ENCODE measurements at places on chromosomes 13 and 19.

DNA sequence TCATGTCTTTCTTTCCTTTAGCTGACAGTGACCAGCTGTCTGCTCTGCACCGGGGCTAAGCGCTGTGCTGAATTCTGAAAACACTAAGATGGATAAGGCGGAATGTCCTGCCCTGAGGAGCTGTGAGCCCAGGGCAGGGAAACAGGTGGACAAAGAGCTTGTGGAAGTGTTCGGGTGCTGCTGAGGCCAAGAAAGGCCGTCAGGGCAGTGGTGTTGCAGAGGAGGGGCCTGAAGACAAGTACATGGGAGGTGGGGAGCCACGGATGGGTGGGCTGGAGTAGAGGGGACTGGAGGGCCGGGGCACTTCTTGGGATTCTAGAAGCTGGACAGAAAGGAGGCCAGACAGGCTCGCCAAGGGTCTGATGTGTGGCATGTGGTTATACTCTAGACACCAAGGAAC lies 66.2 kb upstream of the GPR183 start:
- no peak for DNase-seq

DNA sequence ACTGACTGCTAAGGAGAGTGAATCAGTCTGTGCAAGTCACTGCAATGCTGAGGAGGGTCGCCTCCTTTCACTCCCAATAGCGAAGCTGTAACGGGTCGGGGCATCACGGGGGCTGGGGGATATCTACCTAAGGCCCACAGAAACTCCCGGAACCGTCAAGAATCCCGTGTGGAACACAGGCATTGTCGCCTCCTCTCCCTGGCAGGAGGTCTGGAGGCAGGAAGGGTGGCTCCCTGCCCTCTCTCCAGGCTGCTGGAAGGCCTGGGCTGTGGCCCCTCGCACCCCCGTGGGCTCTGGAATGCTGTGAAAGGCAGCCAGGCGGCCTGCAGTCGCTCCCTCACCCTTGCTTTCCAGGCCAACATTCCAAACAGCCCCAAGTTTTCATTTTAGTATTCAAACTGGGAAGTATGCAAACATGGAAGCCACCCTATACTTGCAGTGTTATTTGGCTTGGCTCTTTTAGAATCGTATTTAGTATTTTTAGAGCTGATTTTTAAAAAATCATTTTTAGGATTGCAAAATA lies 109.4 kb downstream of the CRYL1 start:
- DNase-seq: no peak

DNA sequence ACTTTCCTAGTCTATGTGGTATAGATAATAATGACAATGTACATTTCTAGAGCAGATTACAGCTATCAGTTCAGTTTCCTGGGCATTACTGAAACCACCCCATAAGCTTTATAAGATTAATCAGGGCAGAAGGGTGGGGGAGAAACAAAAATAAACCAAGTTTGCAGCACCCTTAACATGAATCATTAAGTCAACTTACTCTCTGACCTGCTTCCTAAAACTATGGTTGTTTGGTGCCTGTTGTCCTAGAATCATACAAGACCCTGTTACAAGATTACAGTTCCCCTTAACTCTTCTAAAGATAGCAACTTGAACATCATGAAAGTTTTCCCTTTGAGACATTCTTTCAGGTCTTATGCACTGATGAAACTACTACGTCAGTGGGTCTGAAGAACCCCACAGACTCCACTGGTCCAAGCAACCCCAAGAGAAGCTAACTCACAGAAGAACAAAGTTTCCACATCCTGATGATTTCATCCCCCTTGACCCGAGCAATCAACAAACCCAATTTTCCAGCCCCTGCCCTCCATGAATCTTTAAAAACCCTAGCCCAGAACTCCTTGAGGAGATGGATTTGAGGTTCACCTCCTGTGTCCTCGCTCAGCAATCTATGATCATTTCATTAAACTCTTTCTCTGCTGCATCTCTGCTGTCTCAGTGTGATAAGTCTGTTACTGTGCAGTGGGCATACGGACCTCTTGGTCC lies 336.5 kb downstream of the FOXO1 start:
- no peak for DNase-seq

GRCh38 chr13:102136735-102137296 lies 265.0 kb downstream of the FGF14 start:
- no peak for DNase-seq

DNA sequence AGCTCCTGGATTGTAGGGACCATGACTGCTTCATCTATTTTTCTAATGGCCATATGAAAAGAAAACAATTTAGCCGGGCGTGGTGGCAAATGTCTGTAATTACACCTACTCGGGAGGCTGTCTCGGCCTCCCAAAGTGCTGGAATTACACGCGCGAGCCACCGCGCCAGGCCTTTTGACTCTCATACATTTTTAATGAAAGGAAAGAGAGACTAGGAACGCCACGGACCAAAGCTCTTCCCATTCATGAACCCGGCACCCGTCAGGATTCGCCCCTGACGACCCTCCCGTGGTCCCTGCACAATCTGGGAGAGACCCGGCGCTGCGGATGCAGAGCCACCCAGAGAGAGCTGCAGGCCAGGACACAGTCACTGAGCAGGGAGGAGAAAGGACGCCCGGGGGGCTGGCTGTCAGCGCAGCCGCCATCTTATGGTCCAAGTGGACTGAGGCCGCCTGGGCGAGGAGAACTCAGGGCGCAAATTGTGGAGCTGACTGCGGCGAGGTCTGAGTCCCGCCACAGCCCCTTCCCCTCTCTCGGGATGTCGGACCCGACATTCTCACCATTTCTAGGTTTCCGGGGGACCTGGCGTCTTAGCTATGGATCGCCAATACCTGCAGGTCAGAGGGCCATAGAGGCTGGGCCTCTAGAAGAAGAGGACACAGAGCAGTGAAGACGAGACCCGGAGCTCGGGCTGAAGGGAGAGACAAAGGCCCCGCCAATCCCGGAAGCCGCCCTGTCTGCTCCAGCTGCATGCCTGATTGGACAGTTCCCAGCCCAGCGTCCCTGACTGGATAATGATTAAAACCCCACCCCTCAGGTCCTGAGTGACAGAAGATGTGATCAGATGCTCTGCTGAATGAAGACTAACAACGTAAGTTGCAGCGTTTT lies at the start of gene ZNF681:
ZNF681 (minus strand) TSS at position 705 of the 888 bp plus-strand sequence; CDS start at position 563, 142 bp downstream.
- DNase-seq: peak; percentile 94

DNA sequence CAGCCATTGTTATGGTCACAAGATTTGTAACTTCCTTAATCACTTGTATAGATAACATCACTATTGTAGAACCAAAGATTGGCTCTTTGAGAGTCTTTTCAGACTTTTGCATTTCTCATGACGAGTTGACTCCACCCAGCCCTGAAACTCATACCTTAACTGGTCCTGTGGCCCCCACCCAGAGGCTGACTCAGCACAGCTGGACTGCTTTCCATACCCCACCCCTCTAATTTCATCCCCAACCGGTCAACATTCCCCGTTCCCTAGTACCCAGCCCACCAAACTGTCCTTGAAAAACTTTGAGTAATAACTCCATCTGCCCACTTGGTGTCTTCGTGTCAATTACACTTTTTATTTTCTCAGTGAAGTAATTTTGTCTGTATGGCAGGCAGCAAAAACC lies 32.1 kb upstream of the SLITRK1 start:
- DNase-seq: no peak

GRCh38 chr13:98519976-98520375 lies 56.9 kb downstream of the STK24 start:
- no peak for DNase-seq

DNA sequence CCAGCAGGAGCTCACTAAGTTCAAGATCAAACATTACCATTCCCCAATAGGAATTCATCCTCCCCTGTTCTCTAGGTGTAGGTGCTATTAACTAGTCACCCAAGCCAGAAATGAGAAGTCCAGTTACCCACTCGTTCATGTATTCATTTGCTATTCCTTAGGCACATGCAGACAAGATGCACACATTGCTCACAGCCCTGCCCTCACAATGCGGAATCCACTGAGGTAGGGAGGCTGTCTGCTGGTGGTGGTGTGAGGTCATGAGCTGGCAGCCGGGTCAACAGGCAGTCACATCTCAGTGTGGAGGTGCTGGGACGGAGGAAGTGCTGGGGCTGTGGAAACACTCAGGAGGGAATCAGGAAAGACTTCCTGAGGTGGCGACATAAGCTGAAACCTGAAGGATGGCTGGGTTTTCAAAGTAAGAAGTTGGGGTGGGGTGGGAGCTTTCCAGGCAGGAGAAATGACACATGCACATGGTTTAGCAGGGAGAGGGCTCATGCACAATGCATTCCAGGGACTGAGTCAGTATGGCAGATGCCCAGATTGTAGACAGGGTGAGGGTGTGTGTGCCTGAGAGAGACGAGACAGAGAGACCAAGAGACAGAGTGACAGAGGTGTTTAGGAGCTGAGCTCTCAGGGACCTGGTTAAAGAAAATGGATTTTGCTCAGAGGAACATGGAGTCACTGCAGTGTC lies 117.6 kb downstream of the USP12 start:
- DNase-seq: peak; percentile 93

- DNase-seq: no peak
Observed at GRCh38 chr13:32989290-32989667, 26.9 kb upstream of the KL start.

DNA sequence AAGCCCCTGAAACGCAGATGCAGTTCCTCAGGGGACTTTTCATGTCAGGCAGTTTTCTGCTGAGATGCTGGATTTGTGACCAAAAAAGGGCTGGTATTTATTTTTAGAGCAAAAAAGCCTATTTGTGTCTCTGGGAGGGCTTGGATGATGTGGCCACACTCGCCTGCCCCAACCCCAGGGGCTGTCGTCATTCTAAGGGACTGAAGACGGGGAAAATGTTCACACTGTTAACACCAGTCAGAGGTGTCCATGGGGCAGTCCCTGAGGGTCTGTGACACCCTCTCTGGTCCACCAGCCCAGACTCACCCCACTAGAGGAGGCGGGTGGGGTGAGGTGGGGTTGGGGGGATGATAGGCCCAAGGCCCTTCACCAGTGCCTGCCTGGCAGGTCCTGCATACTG lies 15.9 kb upstream of the EPHX3 start:
- DNase-seq: no peak

- peak; percentile 73 for DNase-seq
Observed at GRCh38 chr13:38348861-38349389, 726 bp upstream of the UFM1 start.

- no peak for DNase-seq
Observed at GRCh38 chr13:37715606-37716015, 117.0 kb upstream of the POSTN start.

- no peak for DNase-seq
Observed at GRCh38 chr19:14006766-14007562, 844 bp upstream of the RFX1 start.

- DNase-seq: no peak
Observed at GRCh38 chr13:28626266-28626665, 32.7 kb upstream of the POMP start.

DNA sequence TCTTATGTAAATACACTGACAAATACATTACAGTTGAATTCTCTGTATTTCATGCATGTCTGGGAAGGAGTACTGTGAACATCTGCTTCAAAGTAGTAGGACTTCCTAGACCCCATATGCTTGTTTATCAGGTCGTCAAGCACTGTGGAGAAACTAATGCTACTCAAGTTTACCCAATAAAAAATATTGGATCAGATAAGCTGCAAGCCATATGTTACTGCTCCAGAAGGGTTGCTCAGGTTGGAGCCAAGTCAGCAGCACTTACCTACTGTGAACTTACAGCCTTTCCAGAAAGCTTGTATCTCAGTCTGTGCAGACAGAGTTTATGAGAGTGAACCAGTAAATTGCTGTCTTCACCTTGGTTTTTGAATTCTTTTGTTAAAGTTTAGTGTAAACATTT lies 36.2 kb downstream of the SLAIN1 start:
- DNase-seq: no peak

- DNase-seq: peak; percentile 97
Observed at GRCh38 chr13:44231786-44232516, 141.7 kb upstream of the SERP2 start.

GRCh38 chr13:51778392-51778791 lies 25.6 kb downstream of the DHRS12 start:
- no peak for DNase-seq

DNA sequence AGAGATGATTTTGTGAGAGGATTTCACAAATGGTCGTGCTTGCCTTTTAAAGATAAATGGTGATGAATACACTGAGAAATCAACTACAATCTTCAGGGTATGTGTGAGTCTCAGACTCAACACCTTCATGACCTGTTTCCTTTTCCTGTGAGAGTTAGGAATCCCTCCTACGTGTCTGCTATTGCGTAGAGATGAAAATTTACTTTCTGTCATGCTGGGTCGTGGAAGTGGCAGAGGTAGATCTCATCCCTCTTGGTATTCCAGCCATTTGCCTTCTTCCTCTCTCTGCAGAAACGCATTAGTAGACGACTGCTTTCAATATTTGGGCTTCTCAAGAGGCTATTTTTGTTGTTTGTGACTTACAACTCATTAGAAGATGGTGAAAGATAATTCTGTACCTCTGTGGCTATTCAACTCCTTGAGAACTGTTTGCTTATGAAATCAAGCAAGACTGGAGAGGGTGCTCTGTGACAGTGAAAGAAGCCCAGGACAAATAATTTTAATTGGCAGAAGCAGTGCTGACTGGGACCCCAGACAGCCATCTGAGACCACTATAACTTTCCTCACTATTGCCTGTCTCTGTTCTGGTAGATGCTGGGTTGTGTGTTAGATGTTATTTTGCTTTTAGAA lies 233.1 kb downstream of the LACC1 start:
- no peak for DNase-seq

GRCh38 chr19:51921949-51922348 lies 5.3 kb upstream of the ZNF613 start:
- DNase-seq: no peak

DNA sequence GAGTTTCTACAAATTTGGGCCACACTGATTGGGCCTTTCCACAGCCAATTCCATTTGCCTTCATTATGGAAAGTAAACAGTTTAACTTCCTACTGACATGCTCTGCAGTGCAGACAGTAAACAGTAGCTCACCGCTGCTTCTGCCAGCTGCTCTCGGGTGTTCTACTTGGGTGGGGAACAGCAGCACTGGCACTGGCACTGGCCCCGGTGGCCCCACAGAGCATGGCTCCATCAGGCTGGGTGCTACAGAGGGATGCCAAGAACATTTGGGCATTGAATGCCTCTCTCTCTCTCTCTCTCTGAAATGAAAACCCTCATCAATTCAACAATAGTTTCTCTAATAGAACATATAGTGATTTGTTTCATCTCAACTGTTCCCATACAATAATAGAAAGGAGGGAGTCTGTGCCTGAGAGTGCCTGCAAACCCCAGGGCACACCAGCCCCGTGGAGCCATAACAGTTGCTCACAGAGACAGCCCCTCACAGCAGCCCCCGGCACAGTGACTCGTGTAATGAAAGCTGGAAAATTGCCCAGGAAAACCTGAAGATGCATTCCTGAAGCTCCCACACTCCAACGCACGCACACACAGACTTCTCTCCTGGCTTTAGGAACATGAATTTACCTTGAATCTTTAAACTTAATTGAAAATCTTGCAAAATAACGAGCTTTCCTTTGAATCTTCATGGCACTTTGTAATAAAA lies 38.2 kb upstream of the GJB6 start:
- DNase-seq: peak; percentile 42

DNA sequence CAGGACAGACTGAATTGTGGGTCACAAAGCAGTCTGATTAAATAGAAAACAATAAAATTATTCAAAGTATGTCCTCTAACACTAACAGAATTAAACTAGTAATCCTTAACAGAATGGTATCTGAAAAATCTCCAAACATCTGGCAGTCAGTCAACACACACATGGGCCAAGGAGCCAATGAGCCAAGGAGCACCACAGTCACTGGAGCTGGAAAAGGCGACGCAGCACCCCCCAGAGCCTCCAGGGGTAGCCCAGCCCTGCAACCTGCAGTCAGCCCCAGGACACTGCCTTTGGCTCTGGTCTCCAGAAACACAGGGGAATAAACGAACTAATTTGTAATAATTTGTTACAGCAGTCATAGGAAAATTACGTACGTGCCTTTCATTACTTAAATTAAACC lies 12.3 kb downstream of the TUBGCP3 start:
- DNase-seq: peak; percentile 9

GRCh38 chr13:45464141-45464686 lies 525 bp upstream of the COG3 start:
- DNase-seq: no peak
